ENCODE measurements at places on chromosomes 4 and X. TPM values are rescaled to one million over a fixed set of nuclear protein-coding genes. Genes with fewer than 3 reads are reported as not detected.

DNA sequence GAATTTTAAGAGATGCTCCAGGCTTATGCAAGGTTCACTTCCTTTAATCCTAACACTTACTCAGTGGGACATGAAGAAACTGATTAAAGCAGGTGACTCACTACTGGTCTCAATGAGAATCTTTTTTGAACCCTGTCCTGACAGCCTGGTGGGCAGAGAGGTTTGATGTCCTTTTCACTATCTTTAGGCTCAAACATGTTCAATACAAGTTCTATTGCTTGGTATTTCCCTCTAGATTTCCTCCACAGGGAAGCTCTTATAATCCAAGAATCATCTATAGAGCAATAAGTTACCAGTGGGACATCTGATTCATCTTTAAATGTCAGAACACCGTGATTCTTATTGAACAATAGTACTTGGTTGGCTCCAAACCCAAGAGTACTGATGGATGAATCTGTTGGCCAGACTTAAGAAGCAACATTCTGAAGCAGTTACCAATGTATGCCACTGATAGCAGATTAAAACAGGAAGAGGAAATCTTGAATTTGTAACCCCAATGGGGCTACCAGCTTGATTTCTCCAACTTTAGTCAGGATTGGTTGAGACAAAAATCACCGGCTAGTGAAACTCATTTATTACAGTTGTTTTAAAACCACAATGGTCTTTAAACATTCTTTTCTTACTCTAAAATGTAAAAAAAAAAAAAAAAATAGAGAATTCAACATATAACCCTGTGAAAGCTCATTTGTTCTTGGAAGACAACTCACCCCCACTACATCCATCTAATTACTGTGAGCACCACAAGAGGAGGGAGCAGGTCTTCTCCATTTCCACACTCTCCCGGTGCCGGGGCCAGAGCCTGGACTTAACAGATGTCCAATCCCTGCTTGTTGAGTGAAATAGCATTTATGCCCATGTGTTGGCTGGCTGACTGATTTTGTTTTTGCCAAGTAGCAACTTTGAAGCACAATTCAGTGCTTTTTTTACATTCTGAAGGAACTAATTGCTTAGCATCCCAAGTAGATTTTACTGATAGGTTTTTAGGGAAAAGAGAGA lies 43.3 kb downstream of the FGFBP1 start:
- peak; percentile 90 for DNase-seq
- H3K4me1 ChIP-seq: peaks cover 2% of the 10 kb centered on the region
- H3K4me3 ChIP-seq: no peak overlapping the region
- no peaks in the 10 kb centered on the region for H3K36me3 ChIP-seq

GRCh38 chrX:49171752-49172279 lies at the start of gene PLP2:
TSS of gene PLP2 (plus strand) at chrX:49171898. CDS start at chrX:49172001, 103 bp downstream.
- H3K4me1 ChIP-seq: peaks cover 2% of the 10 kb centered on the region
- H3K27ac ChIP-seq: peak within 1 kb of the TSS; percentile 88
- peak within 1 kb of the TSS; percentile 54 for H3K4me3 ChIP-seq
- DNase-seq: peak; percentile 39
- H3K36me3 ChIP-seq: peaks cover 2% of the 10 kb centered on the region

The UGT2B17 gene
- total RNA-seq: not detected

- DNase-seq: no peak
- H3K4me3 ChIP-seq: no peak overlapping the region
- no peaks in the 10 kb centered on the region for H3K27me3 ChIP-seq
- H3K27ac ChIP-seq: no peak overlapping the region
- H3K36me3 ChIP-seq: no peaks in the 10 kb centered on the region
- H3K4me1 ChIP-seq: peaks cover 30% of the 10 kb centered on the region
Observed at GRCh38 chr4:98521486-98521885, 136.9 kb downstream of the TSPAN5 start.

- DNase-seq: peak; percentile 14
- no peaks in the 10 kb centered on the region for H3K36me3 ChIP-seq
- no peaks in the 10 kb centered on the region for H3K27me3 ChIP-seq
- no peak overlapping the region for H3K4me3 ChIP-seq
- peaks cover 9% of the 10 kb centered on the region for H3K4me1 ChIP-seq
Observed at GRCh38 chr4:123554801-123555232, 158.2 kb downstream of the SPRY1 start.

The S100G gene
- not detected for total RNA-seq

DNA sequence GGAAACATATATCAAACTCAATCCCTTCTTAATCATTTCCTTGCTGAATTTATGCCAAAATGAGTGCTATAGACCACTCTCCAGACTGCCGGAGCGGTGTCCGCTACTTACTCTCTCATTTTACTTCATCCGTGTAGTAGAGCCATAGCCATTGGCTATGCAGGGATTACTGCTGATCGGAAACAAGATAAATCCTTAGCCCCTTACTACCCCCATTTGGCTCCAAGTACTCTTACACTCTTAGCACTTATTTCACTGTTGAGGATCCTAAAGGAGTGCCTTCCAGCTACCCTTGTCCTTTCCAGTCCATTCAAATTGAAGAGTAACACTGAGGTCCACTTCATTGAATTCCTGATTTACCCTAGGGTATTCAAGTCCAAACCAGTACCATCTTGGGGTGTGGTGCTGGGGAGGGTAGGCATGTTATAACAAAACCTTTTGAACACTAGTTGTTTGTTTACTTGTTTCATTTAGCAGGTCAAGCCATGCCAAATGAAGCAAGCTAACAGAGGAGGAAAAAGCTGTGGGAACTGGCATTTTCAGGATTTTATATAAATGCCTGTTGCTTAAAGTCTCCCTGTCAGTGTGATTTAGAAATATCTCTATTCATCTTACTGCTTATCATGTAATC lies 715.1 kb downstream of the FSTL5 start:
- H3K27me3 ChIP-seq: no peaks in the 10 kb centered on the region
- H3K27ac ChIP-seq: no peak overlapping the region
- DNase-seq: no peak
- no peak overlapping the region for H3K4me3 ChIP-seq

GRCh38 chr4:42615131-42615763 lies 41.7 kb downstream of the ATP8A1 start:
- no peak for DNase-seq
- H3K4me1 ChIP-seq: no peaks in the 10 kb centered on the region
- no peaks in the 10 kb centered on the region for H3K27me3 ChIP-seq
- no peak overlapping the region for H3K27ac ChIP-seq
- no peaks in the 10 kb centered on the region for H3K36me3 ChIP-seq

DNA sequence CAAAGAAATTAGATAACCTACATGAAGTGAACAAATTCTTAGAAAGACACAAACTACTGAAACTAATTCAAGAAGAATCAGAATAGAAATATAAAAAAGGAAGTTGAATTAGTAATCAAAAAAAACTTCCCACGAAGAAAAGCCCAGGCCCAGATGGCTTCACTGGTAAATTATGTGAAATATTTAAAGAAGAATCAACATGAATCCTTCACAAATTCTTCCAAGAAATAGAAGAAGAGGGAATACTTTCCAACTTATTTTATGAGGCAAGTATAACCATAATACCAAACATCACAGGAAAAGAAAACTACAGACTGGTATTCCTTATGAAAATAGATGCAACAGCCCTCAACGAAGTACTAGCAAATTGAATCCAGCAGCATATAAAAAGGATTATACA lies 30.7 kb downstream of the MOSPD2 start:
- no peak overlapping the region for H3K4me3 ChIP-seq
- no peak overlapping the region for H3K27ac ChIP-seq
- no peaks in the 10 kb centered on the region for H3K27me3 ChIP-seq
